NAMALWA (cell line): ENCODE measurements at places on chromosomes 2 and 18.

DNA sequence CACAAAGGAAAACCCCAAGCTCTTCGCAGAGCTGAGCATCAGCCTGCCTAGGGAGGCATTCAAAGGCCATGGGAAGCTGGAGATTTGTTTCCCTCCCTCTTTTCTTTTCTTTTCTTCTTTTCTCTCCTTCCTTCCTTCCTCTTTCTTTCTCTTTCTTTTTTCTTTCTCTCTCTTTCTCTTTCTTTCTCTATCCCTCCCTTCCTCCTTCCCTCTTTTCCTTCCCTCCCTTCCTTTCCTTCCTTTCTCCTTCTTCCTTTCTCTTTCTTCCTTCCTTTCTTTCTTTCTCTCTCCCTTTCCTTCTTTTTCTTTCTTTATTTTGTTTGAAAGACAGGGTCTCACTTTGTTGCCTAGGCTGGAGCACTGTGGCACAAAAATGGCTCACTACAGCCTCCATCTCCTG lies 168.4 kb upstream of the ARL4C start:
- no peak for DNase-seq

DNA sequence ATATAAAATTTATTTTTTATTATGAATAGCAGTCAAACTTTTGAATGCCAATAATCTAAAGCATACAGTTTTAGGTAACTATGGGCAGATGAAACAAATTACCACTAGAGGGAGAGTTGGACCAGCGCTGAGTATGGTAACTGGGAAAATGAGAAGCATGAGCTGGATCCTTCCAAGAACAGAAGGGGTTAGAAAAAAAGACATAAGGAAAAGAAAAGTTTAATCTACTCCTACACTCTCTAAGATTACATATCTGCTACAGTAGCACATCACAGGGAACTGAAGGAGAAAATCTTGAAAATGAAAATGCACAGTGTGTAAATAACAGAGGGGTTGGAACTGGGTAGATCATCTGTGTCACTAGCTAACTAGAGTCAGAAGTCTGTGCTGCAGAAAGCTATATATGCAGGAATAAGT lies 15.5 kb downstream of the REG3G start:
- peak; percentile 30 for DNase-seq

DNA sequence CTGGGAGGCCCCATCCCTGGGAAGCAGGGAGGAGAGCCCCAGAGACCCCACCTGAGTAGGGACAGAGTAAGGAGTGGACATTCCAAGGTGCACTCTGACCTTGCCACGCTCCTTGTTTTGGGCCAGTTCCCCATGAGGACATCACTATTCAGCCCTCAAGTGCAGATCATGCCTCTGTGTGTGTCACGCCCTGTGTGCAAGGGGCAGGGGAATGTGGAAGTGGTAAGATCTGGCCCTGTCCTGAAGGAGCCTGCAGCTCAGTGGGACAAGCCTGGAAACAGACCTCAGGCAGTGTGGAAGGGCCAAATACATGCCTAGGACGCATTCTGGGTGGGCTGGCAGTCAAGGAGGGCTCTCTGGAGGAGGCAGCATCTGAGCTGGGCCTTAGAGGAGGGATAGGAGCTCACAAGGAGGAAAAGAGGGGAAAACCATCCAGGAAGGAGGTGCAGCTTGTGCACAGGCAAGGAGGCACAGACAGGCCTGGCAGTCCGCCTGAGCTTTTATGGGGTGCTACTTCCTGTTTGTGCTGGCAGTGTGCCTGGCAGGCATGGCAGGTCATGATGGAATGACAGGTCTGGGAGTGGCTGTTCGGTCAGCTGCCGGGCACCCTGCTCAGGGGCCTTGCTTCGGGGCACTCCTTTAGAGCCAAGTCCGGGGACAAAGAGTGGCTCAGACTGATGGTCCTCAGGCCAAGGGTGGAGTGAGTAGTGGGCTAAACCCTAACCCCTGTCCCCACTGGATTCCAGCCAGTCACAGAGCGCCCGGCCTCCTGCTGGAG lies 3.3 kb downstream of the KLHL30 start:
- no peak for DNase-seq

- peak; percentile 73 for DNase-seq
Measured at GRCh38 chr18:76620321-76621170, 125.5 kb upstream of the ZNF516 start.

DNA sequence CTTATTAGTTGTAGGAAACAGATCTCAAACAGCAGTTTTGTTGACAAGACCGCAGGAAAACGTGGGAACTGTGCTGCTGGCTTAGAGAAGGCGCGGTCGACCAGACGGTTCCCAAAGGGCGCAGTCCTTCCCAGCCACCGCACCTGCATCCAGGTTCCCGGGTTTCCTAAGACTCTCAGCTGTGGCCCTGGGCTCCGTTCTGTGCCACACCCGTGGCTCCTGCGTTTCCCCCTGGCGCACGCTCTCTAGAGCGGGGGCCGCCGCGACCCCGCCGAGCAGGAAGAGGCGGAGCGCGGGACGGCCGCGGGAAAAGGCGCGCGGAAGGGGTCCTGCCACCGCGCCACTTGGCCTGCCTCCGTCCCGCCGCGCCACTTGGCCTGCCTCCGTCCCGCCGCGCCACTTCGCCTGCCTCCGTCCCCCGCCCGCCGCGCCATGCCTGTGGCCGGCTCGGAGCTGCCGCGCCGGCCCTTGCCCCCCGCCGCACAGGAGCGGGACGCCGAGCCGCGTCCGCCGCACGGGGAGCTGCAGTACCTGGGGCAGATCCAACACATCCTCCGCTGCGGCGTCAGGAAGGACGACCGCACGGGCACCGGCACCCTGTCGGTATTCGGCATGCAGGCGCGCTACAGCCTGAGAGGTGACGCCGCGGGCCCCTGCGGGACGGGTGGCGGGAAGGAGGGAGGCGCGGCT lies at the start of gene TYMS:
TYMS (plus strand) TSS at position 343 of the 690 bp plus-strand sequence; CDS start at position 433, 90 bp downstream.
- DNase-seq = peak; percentile 74

- DNase-seq = no peak
Measured at GRCh38 chr2:207514451-207514850, 15.3 kb upstream of the CREB1 start.

DNA sequence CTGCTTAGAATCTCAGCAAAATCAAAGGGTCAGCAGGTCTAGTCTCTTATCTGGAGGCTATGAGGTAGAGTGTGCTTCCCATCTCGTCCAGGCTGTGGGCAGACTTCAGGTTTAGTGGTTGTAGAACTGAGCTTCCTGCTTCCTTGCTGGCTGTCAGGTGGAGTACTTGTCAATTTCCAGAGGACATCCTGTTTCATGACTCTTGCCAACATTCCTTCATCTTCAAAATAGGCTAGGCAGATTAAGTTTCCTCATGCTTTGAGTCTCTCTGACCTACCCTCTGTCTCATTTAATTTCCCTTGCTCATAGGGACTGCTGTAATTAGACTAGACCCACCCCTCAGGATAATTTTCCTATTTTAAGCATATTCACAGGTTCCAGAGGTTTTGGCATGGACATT lies 562.6 kb downstream of the SPAG16 start:
- DNase-seq = no peak

GRCh38 chr2:194104687-194105086 lies 1552.3 kb upstream of the SLC39A10 start:
- DNase-seq = peak; percentile 79

GRCh38 chr2:57685032-57685431 lies 361.6 kb upstream of the VRK2 start:
- DNase-seq = no peak

GRCh38 chr18:35918564-35918963 lies 53.9 kb upstream of the RMP24 start:
- DNase-seq = no peak

DNA sequence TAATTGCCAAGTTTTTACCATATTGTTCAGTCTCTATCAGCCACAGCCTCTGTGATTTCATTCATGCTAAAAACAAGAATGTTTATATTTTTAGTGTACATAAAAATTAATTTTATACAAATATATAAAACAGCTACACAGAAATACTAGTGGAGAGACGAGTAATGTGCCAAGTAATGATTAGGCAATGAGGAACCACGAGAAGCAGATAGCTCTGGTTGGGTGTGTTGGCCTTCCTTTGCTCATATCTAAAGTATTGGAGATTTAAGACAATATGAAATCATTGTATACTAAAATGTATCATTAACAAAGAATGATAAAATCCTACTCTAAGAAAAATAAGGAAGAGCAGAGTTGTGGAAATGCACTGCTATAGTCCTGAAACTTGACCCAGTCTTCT lies 326.7 kb downstream of the AGAP1 start:
- DNase-seq = no peak
